Fibroblast of villous mesenchyme (primary cell): ENCODE measurements at places on chromosomes 3 and 15. TPM values are rescaled to one million over a fixed set of nuclear protein-coding genes. Genes with fewer than 3 reads are reported as not detected.

The C15orf62 gene
- total RNA-seq: under 0.01 TPM in 1 of 2 replicates, not detected in the other

GRCh38 chr3:3288255-3288654 is 108.8 kb upstream of the CRBN start:
- no peak for DNase-seq

DNA sequence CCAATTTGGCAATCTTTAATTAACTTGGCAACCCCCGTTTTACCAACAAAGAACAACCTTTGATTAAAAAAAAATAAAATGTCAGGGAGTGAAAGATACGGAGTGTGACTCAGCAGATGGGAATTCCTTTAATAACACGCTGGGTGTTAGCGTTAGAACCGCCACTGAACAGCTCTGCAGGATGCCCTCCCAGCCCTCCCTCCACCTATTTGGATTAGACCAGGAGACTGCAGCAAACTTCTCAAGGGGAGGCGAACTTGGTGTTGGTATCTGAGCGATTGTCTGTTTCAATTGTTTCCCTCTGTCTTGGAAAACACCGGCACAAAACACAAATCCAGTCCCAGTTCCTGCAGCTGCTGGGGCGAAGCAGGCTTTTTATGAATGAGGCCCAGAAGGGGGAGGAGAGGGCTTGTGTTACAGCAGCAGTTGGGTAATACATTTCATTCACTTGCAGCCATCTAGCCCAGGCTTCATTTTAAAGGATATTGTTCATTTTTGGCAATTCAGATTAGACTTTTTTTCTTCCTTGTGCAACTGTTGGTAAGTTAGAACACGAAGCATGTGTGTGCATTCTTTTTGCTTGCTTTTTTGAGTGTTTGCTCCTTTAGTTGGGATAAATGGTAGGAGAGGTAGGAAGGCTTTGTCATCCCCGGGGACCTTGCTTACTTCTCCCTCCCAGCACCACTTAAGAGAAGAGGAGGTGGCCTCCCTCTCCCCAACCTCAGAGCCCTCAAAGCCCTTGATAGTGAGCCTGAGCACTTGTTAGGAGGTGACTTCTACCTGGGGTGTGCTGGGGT is 152.3 kb downstream of the IGF1R start:
- DNase-seq: peak; percentile 91

DNA sequence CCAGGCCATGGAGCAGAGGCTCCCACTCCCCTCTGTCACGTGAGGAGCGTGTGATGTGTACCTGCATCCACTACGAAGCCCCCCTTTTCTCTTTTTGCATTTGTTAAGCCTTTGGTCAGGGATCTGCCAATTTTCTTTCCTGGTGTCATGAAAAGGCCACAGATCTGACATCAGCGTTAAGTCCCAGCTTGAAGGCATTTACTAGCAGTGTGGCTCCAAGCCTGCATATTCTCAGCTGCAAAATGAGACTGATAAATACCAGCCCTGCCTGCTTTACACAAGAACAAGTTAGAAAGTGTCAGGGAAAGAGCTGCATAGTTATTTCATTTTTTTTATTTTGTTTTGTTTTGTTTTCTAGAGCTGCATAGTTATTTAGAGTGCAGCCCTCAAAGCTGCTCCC is 2.3 kb upstream of the ANKRD63 start:
- DNase-seq: peak; percentile 52

- no peak for DNase-seq
These were observed at the start of gene LRRN1 for GRCh38 chr3:3799173-3800079. TSS of gene LRRN1 (plus strand) at chr3:3799431. CDS start at chr3:3844642, 45,211 bp downstream.

DNA sequence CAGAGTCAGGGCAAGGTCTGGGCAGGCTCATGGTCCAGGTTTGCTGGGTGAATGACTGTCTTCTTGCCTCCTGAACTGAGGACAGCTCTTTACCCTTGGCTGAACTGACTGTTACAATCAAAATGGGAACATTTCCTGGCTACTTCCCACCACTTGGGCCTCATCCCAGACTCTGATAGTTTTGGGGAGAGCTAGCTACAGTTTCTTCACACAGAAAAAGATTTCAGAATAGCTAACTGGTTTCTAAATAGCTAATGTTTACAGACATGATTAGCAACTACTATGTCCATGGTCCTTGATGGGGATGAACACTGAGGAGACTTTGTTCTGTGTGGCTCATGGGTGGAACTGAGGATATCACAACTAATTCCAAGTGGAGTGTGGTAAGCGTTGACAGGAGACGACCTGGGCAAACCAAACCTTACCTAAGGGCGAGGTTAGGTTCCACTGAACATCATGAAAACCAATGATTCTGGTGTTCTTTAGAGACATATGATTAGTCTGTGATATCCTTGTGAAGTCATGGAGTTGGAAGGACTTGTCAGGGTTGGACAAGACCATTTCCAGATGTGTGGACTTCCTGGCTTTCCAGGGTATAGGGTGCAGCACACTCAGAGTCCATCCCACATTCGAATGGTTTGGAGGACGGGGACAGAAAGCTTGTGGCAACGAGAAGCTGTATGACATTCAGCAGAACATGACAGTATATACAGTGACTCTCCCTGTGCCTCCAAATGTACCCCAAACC is 7.3 kb downstream of the ALPK3 start:
- no peak for DNase-seq
